Esophagus squamous epithelium (tissue), 5 donors: ENCODE measurements at places on chromosomes 11 and 22.

GRCh38 chr22:27063406-27063805 is 406.0 kb downstream of the MIAT start:
- no peak for DNase-seq

- no peak for DNase-seq
These were observed 510.6 kb upstream of the RAG2 start for GRCh38 chr11:37108436-37109285.

- no peak for DNase-seq
These were observed 5.0 kb upstream of the MUC6 start for GRCh38 chr11:1041471-1041870.

DNA sequence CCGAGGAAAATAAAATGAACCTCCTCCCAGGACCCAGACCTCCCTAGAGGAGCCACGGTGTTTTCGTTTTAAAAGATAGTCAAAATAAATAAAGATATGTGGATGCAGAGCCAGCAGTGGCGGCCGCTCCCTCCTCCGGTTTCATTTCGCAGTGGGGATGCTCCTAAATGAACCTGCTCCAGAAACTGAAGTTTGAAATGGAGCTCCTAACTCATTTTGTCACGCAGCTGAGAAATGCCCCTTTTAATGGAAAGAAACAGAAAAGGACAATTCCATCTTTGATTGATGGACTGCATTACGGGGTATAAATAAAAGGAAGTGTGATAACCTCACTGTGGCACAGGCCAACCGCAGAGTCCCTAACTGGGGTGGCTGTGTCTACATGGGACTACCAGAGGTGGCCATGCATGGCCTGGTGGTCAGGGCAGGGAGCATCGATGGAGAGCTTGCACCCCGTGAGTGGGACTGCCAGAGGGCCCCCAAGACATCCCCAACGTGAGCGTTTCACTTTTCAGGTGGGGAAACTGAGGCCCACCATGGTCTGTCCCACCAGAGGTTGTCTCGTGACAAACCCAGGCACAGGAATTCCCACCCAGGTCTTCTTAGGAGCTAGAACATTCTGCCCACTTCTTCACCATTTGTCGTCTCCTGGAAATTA is 426.6 kb downstream of the BRD1 start:
- DNase-seq = no peak

- no peak for DNase-seq
These were observed 21.6 kb upstream of the OR6X1 start for GRCh38 chr11:123775715-123776549.

DNA sequence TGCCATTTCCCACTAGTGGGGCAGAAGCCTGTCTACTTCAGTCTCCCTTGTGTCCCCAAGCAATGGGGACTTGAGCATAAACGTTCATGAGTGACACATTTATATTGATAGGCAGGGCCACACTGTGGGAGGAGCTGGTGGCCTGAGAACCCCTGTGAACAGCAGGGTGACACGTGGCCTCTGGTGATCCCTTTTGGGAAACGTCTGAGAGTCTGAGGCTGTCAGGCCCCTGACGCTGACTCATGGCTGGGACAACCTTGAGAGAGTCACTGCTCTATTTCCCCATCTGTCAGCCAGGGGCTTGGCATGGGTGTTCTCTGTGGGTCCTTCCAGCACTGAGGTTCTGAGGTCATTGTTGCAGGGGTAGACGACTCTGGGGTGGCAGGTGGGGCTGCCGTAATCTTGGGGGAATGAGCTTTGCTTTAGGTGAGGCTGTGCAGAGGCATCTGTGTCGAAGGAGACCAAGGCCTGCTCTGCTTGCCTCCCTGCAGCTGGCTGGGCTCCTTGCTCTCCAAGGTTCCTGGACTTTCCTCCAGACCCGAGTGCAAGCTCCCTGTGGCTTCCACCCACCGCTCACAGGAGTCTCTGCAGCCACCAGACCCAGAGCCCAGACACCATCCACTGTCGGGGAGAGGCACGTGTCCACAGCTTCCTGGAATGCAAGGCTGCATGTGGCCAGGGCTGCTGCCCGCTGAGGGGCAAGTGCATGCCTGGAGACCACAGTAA is 54.7 kb downstream of the SMIM38 start:
- no peak for DNase-seq

- no peak for DNase-seq
These were observed 9.8 kb downstream of the ZNF74 start for GRCh38 chr22:20403779-20404140.

GRCh38 chr11:3614742-3615171 is 27.0 kb downstream of the ART5 start:
- no peak for DNase-seq
